ENCODE measurements at places on chromosomes 2 and 18.

- no peak for DNase-seq
Measured at GRCh38 chr2:60336442-60337141, 216.9 kb downstream of the BCL11A start.

GRCh38 chr2:12824778-12825379 is 108.1 kb downstream of the TRIB2 start:
- no peak for DNase-seq

DNA sequence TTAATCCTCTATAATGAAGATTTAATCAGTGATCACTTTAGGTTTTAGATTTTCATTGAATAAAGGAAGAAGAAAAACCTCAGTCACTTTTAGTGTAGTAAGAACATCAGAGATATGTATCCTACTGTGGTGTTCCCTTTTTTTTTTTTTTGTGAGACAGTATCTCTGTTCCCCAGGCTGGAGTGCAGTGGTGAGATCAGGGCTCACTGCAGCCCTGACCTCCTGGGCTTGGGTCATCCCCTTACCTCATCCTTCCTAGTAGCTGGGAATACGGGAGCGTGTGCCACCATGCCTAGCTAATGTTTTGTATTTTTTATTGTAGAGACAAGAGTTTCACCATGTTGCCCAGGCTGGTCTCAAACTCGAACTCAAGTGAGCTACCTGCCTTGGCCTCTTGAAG is 5.1 kb downstream of the SLC39A10 start:
- DNase-seq, result no peak

- no peak for DNase-seq
Measured at GRCh38 chr2:28453396-28453795, 42.5 kb upstream of the PLB1 start.

DNA sequence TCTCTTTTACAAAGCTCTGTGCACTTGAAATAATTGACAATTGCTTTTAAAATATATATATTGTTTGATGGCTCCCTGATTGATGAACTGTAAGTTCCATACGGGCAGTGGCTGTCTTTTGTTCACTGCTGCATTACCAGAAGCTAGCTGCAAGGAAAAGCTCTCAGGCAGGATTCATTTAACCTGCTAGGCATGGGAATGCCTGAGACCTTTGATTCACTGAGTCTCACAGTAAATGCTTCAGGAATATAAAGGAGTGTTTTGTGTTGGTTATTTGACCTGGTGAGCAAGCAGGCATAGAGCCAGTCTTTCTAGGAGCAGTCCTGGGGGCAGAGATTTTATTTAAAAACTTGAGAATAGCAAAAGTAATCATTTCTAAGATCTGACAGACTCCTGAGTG is 193.2 kb upstream of the ITGA4 start:
- DNase-seq, result no peak

GRCh38 chr2:216281876-216282275 is 90.4 kb downstream of the MARCHF4 start:
- no peak for DNase-seq

GRCh38 chr2:189866296-189866695 is 82.0 kb downstream of the PMS1 start:
- no peak for DNase-seq
